ENCODE measurements at places on chromosomes 3 and 15.
A peak's percentile ranks its signal among the peaks of the same experiment; 100 is the strongest.

DNA sequence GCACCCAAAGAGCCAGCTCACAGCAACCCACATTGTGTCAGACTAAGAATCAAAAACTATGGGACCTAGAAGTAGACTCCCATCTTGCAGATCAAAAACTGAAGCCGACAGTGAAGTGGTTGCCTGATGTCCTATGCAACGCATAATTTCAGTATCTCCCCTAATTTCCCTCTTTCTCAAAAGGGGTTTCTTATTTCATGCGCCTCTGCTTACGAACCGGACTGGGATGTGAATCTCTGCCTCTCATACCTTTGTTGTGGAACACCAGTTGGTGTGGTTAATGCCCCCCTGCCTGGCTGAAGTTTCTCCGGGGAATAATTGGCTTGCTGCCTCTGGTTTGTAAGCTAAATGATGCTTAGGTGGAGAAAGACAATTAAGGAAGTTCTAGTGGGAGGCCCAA, 514 bp upstream of the FAM174B start:
- no peak for DNase-seq

GRCh38 chr3:17761563-17761962, 19.1 kb upstream of the TBC1D5 start:
- no peak for DNase-seq

GRCh38 chr3:194019398-194020165, 116.4 kb upstream of the HES1 start:
- peak; percentile 15 for DNase-seq

DNA sequence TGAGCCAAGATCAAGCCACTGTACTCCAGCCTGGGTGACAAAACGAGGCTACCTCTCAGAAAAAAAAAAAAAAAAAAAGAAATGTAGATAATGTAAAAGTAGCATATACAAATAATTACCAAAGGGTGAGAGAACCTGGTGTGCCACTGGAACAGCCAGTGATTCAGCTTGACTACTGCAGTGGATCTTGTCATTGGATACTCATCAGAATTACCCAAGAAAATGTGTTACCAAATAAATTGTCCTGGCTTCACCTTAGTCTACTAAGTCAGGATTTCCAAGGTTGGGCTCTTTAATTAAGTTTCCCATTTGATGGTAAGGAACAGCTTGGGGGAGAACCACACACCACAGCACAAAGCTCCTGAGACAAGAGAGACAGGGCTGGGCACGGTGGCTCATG, 1.5 kb downstream of the NICN1 start:
- DNase-seq: no peak

DNA sequence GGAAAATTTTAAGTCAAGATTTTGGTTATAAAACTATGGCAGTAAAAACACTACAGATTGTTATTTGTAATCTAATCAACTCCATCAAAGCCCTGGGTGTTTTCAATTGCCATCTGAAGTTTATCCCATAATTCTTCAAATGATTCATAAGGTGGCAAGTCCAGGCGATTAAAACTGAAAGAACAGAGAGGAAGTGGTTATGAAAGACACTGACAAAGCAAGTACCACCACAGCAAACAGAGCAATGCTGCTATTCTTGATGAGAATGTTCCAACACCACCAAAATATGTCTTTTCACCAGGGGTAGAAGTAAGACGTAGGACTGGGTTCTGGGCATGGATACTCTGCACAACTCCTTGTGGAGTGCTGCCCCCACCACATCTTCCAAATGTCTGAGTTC, 86.9 kb upstream of the PRTG start:
- DNase-seq: no peak

GRCh38 chr3:179035232-179035631, 36.4 kb downstream of the ZMAT3 start:
- no peak for DNase-seq

DNA sequence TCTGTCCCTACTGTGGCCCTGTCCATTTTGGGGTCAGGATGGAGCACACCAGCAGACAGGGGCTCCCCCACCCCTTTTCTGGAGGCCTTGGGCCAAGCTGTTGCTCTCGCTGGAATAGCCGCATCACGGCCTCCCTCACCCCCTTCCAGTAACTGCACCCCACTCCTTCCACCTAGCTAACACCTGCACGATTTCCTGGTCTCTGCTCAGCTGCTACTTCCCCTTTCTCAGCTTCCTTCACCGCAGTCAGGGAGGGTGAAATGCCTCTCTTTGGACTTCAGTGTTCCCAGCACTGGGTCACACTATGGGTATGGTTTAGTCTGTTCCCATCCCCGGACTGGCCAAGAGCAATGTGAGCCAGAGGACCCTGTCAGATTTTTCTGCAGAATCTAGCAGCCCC, 400.2 kb downstream of the MCTP2 start:
- DNase-seq: no peak

DNA sequence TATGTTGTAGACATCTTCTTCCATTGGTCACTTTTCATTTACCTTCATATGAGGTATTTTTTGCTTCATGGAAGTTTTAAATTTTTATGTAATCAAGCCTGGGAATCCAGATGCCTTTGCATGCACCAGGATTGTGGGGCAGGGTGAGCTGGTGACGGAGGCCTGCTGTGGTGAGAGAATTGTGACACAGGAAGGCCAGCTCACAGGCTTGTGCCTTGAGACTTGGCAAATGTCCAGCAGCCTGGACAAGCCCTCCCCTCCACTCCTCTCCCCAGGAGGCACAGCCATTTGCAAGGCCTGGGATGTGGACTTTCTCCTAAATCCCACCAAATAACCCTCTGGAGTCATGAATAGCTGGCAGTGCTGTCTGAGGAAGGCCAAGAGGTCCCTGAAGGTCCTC, 67.4 kb downstream of the RHCG start:
- DNase-seq: no peak

- DNase-seq: no peak
These were observed 10.1 kb upstream of the LRRC15 start for GRCh38 chr3:194379651-194380050.

DNA sequence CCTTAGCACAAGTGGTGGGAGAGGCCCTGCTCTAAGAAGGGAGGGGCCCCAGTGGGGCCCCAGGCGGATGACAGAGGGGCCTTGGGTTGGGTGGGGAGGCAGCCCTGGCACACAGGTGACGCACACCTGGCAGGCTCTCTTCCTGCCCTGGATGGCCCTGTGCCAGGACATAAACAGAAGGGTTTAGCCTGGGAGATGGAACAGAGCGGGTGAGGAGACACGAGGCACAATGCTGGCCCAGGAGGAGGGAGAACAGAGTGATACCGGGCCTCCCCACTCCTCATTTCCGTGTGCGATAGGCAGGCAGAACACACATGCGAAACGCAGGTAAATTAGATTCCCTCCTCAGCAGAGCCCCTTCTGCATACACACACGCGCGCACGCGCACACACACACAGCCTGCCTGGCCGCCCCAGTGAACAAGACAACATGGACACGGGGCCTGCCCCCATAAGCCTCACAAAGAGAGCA, 39.8 kb downstream of the IDH2 start:
- DNase-seq: no peak

GRCh38 chr3:126630020-126630419, 24.9 kb downstream of the TXNRD3 start:
- DNase-seq: no peak

DNA sequence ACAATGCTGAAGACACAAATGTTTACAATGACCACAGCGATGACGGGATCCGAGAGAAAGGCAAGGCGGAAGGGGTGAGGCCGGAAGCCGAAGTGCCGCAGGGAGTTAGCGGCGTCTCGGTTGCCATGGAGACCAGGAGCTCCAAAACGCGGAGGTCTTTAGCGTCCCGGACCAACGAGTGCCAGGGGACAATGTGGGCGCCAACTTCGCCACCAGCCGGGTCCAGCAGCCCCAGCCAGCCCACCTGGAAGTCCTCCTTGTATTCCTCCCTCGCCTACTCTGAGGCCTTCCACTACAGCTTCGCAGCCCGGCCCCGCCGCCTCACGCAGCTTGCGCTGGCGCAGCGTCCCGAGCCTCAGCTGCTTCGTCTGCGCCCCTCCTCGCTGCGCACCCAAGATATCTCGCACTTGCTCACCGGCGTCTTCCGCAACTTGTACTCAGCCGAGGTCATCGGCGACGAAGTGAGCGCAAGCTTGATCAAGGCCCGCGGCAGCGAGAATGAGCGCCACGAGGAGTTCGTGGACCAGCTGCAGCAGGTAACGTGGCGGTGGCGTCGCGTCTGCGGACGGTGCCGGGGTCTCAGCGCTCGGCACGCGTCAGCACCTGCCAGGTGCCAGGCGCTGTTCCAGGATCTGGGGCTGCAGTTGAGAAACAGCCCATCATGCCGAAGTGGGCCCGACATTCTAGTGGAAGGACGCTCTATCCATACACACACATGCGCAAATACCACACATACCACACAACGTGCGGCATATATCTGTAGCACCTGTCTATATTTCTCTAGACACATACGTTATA, at the start of gene DLEC1:
Gene DLEC1 (plus strand): TSS at position 108 of the 798 bp plus-strand sequence. CDS start 18 bp downstream, at position 126.
- DNase-seq: peak; percentile 19

GRCh38 chr15:73323374-73323955, 45.3 kb downstream of the HCN4 start:
- DNase-seq: no peak

- no peak for DNase-seq
These were observed 1.3 kb downstream of the GABRA5 start for GRCh38 chr15:26868029-26868685.

- no peak for DNase-seq
These were observed 8.3 kb downstream of the TEX264 start for GRCh38 chr3:51679318-51679717.

DNA sequence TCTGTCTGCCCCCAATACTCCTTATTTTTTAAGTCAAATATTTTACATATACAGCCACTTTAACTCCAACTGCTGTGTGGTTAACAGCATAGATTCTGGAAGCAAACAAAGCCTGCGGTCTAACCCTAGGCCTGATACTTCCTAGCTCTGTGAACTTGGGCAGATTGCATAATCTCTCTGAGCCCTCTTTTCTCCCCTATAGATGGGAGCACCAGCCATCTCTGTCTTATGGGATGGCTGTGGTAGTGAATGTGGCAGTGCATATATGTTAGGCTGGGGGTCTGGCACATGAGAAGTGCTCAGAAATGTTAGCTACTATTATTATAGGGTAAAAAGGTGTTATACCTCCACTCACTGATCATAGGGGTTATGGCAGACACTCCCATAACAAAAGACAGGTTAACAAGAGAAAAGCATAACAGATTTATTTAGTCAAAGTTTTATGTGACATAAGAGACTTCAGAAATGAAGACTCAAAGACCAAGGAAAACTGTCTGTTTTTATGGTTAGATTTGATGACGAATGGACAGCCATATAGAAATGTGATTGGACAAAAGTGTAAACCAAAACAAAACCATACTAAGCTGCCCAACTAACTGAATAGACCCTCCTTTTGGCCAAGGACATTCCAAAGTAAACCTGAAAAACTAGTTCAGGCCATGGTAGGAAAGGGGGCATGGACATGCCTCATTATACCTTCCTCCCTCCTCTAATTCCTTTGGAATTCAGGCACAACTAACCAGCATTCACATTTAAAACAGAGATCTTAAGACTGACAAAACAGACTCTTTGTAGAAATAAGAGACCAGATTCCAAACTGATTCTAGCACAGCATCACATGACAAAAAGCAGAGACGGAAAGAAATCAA, 53.9 kb upstream of the DAZL start:
- DNase-seq: no peak

DNA sequence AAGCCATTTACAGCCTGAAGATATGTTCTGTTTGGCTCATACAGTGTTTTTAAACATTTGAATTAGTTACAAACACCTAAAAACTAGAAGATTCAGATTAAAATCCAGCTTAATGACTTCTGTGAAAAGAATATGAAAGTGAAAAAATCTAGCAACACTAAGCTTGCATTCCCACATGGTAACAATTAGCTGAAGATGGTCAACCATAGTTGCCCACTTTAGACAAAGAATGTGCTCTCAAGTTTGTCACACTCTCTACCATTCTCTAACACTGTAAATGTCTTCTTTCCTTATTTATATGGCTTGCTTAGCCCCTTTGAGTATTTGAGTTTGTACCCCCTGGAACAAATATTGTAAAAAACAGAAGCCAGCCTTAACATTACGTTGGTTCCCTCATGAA, 32.7 kb downstream of the HDGFL3 start:
- DNase-seq: no peak

- DNase-seq: no peak
These were observed 155.2 kb downstream of the RBPMS2 start for GRCh38 chr15:64619880-64620839.

DNA sequence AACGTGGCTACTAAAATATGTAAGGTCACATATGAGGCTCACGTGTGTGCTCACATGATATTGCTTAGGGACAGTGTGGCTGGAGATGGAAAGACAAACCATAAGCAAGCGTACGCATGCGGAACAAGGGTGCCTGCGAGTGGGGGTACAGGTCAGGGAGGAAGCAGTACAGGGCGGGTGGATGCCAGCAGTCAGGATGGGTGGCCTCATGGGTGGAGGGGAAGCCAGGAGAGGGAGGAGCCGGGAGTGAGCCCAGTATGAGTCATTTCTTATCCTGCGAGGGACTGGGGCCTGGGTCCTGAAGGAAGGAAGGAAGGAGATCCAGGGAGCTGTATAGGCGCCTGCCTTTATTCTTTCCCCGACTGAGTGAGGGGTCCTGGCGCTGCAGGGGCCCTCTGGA, 42.0 kb upstream of the CGNL1 start:
- DNase-seq: no peak

DNA sequence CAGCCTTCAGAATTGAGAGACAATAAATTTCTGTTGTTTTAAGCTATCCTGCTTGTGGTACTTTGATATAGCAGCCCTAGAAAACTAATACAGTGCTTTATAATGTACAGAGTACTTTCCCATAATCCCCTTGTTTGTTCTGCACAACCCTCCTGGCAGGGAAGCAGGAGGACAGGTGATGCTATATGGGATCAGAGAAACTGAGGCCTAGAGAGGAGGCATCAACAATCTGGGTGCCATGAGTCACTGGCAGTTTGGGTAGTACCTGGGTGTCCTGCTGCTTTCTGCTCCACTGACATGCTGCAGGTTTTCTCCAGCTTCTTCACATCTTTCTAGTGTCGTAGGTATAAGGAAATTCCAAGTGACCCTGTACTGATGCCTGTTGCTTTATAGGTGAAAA, 55.0 kb downstream of the CTDSPL start:
- no peak for DNase-seq

- no peak for DNase-seq
These were observed 75.3 kb downstream of the ZNF609 start for GRCh38 chr15:64535460-64536243.

DNA sequence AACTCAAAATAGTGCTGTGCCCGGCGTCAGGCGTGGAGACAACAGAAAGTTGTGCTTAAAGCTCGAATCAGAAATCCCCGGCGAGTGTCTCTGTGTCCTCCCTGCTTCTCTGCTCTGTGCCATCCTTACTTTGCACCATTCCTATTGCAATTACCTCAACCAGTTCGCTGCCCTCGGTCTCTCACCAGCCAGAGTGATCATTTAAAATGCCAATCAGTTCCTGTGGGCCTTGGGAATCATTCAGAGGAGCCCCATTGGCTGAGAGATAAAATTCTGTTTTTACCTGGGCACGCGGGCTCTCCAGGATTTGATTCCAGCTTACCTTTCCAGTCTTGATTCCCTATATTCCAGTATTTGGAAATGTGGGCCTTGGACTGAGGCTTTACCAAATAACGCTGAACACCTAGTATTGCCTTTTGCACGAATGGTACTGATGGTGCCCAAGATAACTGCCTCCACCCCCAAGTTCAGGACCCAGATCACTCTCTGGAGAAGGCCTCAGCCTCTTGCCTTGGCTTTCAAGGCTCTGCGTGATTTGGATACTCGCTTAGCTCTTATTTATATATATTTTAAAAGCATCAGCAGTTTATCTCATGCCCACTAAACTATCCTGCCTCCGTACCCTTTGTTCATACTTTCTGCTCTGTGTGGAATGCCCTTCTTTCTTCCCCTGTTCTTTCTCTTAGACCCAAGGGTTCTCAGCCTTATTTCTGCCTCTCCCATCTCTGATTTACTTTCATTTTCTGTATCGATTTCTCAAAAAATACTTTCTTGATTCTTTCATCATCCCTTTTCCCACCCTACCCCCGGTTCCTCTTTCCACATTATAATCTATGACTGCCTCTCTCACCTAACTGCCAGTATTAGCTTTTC, 863 bp downstream of the PSMA4 start:
- no peak for DNase-seq

Measured in hypothalamus (tissue), 51 donors.